AG08396 (cell line): ENCODE measurements at places on chromosomes 16 and 17.
A peak's percentile ranks its signal among the peaks of the same experiment; 100 is the strongest.

GRCh38 chr17:50672831-50673551 lies 34.7 kb downstream of the ANKRD40 start:
- DNase-seq, result no peak

- DNase-seq, result no peak
These were observed 482 bp downstream of the DCTPP1 start for GRCh38 chr16:30429418-30429677.

GRCh38 chr16:72241930-72242329 lies 70.0 kb upstream of the PMFBP1 start:
- peak; percentile 41 for DNase-seq

GRCh38 chr16:31711344-31711845 lies 162.2 kb upstream of the ZNF267 start:
- no peak for DNase-seq

DNA sequence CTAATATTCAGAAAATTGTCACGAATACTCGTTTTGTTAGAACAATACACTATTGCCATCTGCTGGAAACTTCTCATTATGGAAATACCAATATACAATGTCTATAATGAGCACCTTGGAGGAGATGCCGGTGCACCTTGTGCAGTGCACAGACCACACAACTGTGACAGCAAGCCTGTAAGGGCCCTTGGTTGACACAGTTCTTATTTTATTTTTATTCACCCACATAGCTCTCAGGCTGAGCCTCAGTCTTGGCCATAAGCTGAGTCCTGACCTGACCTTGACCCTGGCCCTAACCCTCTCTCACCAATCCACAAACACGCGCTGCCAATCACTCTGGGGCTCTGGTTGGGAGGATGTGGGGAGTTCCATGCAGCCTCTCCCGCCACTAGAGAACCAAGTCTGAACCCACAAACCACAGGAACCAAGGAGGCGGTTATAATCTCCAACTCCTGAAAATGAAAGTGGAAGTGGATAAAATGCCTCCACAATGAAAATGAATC lies 7.6 kb downstream of the AIPL1 start:
- peak; percentile 59 for DNase-seq

DNA sequence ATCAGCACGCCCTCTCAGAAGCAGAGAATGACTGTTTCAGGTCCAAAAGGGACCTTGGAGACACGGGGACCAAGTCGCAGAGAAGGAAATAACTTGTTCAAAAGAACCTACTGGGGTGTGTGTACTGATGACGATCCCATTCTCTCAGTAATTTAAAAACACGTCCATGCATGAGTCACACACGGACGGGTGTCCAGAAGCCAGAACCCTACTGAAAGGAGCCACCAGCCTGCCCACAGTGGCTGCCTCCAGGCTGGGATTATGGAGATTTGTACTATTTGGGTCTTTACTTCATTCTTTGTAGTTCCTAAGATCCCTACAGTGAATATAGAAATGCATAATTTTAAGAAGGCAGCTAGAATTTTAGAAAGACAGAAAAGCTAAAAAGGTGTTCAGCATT lies 27.8 kb downstream of the TMEM204 start:
- DNase-seq, result no peak

DNA sequence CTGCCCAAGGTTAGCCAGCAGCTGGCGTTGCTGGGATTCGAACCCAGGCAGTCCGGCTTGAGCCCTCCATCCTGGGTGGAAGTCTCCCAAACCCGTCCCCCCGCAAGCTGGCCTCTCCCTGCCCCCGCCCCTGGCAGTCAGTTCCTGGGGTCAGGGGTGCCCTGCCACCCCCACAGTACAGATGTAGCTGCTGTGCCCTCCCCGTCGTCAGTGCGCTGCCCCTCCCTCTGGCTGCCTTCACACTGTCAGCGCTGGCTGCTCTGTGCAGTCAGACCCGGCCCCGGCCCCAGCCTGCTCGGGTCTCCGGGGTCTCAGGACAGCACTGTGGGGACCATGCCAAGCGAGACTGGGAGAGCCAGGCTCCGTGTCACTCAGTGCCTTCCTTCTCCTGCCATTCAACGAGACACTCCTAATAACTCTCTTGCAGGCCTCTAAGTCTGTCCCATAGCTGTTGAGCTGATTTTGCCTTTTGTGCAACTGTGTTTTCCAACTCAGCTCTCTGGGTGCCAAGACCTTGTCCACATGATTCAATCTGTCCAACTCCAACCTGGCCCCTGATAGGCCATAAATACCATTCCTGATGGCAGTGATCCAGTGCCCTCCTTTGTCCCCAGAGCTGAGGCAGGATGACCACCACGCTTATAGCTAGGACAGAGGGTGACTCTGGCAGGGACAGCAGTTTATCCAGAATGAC lies 55.5 kb upstream of the IL34 start:
- DNase-seq, result no peak

- no peak for DNase-seq
These were observed 23.9 kb downstream of the SNX20 start for GRCh38 chr16:50657241-50657640.

GRCh38 chr17:4436846-4437245 lies 3.1 kb downstream of the SPNS3 start:
- no peak for DNase-seq

DNA sequence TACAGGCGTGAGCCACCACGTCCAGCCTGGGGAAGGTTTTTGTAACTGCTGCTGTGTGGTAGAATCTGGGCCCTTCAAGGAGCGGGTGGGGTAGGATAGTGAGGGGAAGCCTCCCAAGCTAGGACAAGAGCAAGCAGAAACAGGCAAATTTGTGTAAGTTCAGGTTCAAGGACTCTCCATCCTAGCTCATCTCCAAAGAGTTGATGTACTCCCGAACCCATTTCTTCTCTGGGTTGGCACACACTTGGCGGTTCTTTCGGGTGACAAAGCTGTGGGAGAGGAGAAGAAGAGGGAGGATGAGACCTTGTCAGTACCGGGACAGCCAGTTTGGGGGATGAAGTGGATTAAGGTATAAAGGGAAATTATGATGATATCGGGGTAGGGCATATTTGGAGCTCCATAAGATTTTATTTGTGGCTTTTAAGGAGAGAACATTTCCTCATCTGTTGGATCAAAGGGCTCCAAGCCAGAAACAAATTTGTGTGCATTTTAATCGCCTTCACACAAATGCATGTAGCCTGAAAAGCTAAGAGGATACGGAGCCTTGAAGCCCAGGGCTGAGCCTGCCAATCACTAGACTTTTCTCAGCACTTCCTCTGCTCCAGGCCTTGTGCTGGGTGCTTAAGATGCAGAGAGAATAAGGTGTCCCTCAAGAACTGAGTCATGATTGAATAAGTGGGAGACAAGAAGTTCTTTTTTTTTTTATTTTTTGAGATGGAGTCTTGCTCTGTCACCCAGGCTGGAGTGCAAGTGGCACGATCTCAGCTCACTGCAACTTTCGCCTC lies 3.7 kb upstream of the HEATR9 start:
- no peak for DNase-seq

DNA sequence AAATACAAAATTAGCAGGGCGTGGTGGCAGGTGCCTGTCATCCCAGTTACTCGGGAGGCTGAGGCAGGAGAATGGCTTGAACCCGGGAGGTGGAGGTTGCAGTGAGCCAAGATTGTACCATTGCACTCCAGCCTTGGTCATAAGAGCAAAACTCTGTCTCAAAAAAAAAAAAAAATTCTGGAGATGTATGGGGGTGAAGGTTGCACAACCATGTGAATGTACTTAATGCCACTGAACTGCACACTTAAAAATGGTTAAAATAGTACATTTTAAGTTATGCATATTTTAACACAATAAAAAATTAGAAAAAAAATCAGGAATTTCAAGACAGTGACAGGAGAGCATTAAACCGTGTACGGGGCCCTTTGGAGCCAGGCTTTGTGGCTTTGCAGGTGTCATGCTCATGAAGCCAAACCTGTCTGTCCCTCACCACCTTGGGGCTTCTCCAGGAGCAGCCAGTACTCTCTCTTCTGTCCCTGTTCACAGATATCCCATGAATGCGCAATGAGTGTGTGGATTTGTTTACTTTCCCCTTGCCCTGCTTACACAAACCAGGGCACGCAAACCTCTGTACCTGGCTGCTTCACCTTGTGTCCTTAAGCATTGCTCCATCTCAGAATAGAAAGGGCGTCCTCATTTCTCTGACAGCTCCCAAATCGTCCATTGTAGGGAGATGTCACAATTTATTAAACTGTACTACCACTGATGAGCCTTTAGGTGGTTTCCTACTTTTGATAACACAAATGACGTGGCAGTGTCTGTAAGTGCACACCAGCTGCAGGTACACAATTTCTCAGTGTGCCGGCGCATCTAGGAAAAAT lies 58.2 kb upstream of the CBX4 start:
- DNase-seq, result no peak

DNA sequence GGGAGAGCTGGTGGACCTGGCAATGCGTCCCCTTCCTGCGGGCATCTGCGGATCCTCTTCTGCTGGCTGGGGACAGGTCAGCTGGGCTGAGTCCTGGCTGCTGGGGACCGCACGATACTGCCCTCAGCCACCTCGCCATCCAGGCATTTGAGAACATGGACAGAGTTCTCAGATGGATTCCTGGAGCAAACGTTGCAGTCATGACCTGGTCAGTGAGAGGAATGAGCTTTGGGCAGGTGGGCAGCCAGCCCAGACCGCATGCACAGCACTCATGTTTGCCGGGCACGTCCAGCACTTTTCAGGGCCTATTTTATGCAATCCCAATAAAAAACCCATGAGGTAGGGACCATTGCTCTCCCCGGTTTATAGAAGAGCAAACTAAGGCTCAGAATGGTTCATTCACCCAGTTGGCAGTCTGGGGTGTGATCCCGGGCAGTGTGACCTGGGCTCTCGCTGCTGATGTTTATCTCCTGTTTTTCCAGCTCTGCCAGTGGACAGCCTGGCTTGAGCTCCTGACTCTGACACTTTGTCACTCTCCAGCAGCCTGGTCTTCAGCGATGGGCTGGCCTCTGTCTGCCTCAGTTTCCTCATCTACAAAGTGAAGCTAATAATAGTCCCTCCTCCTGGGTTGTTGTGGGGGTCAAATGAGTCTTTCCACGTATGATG lies 294.7 kb downstream of the IRF8 start:
- DNase-seq, result no peak

DNA sequence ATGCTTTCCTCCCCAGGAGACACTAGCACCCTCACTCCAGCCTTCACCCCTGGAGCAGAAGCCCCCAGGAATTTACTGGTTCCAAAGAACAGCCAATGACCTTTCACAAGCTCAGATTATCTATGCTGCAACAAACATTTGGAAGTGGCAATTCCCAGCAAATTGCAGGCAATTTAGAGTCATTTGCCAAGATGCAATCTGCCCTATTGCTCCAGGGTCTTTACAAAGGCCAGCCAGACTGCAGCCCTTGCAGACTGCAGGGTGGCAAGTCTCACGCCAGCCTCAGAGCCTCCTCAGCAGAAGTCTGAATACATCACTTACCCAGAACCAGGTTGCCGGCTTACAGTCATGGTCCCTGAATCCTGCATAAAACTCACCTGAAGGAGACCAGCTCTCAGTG lies 21.8 kb downstream of the AXIN1 start:
- no peak for DNase-seq
